Large intestine (tissue), 12 donors: ENCODE measurements at places on chromosomes 6 and 20.

- no peak for DNase-seq
Measured at GRCh38 chr6:92887871-92888270, 531.5 kb downstream of the EPHA7 start.

GRCh38 chr6:43775535-43775885 is 5.5 kb downstream of the VEGFA start:
- DNase-seq, result no peak

- no peak for DNase-seq
Measured at GRCh38 chr6:21190701-21191100, 402.9 kb upstream of the SOX4 start.

GRCh38 chr6:151409260-151409659 is 17.9 kb upstream of the ZBTB2 start:
- no peak for DNase-seq

DNA sequence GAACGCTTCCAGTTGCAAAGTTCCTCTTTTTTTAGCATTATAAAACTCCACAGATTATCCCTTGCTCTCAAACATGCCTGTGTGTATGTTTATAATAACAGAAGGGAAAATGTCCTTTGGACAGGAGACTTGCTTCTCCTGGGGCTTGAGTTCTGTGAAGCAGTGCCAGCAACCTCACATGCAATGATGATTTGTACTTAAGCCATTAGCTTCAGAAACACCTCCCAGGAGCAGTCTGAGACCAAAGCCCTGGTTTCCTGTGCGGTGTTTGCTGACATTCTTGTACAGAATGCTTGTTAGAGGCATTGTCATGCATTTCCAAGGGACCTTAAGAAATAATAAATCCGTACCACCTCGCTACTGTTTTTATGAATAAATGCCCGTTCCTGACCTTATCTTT is 752.8 kb downstream of the CBLN4 start:
- no peak for DNase-seq

GRCh38 chr6:159098636-159099106 is 53.9 kb upstream of the TAGAP start:
- no peak for DNase-seq

GRCh38 chr6:31737315-31737990 is 1.1 kb upstream of the CLIC1 start:
- DNase-seq, result peak; percentile 91

DNA sequence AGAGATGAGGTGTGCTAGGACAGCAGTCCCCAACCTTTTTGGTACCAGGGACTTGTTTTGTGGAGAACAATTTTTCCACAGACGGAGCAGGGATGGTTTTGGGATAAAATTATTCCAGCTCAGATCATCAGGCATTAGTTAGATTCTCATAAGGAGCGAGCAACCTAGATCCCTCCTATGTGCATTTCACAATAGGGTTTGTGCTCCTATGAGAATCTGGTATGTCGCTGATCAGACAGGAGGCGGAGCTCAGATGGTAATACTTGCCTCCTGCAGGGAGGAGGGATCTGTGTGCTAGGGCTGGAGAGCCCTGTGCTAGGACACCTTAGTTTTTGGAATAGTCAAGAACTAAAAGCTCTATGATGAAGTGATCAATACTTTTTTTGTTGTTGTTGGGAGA is 2.5 kb downstream of the SMIM13 start:
- DNase-seq, result peak; percentile 50

DNA sequence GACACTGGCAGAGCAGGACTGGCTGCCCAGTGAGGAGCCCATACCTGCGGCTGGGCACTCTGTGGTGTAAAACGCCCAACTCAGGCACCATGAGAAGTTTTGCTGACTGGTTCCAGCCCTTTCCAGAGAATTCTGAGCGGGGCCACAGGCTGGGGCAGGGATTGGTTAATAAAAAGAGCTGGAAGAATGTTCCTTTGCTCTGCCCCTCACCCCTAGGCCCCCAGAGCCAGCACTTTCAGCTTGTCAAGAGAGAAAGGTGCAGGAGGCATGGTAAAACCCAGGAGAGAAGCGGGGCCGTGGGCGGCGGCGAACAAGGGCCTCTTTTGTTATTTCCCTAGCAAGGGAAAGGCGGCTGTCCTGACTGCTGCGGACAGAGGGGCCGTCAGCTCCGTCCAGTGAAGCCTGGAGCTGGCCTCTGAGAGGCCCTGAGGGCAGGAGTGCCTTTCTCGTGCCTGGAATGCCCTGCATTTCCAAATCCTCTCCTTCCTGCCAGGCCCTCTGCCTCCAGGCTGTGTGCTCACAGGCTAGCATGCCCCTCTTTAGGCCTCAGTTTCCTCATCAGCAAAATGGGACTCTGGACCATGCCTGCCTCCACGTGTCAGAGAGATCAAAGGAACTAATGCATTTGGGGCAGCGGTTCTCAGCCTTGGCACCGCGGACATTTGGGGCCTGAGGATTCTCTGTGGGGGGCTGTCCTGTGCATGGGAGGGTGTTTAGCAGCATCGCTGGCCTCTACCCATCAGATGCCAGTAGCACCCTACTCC is 12.9 kb downstream of the SLC13A3 start:
- DNase-seq, result no peak
